ENCODE measurements at places on chromosomes 6 and 20.
A peak's percentile ranks its signal among the peaks of the same experiment; 100 is the strongest.

DNA sequence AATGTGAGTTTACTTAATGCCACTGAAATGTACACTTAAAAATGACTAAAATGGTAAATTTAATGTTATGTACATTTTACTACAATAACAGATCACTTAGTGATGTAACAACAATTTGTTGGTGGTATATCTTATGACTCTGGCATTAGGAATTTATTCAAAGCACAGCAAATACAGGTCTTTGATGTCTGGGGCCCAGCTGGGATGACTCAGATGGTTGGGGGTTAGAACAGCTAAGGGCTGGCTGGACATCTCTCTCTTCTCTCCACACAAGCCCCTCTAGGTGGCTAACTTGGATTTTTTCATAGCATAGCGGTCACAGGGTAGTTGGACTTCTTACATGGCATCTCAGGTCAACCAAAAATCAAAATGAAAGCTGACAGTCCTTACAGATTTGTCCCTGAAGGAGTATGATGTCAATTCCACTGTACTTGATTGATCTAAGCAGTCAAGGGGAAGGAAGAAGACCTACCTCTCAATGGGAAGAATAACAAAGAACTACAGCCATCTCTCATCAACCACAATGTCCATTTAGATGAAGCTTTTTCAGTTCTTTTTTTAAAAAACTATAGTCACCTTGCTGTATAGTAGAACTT lies 37.5 kb upstream of the LCA5 start:
- no peak for DNase-seq

GRCh38 chr20:23251779-23252178 lies 98.8 kb upstream of the NXT1 start:
- DNase-seq = no peak

- no peak for DNase-seq
These were observed 26.3 kb upstream of the EPM2A start for GRCh38 chr6:145761584-145761983.

DNA sequence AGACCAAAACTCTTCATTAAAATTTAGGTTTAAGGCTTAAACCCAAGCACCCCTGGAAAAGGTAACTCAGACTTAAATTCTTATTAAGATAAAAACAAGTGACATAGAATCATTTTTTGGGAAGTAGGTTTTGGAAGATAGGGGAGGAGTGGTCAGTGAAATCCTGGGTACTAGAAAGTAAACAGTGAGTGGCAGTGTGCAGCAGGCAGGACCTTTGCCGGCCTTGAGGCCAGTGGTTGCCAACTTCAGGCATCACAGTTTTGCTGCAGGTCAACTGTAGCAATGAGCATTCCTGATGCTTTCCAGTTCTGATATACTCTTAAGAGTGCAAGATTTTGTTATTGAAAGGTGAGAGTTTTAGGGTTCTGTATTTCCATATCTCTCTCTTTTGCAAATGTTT lies 69.3 kb upstream of the SUPT3H start:
- DNase-seq = no peak

- DNase-seq = no peak
These were observed 83.5 kb downstream of the TRERF1 start for GRCh38 chr6:42368181-42368580.

DNA sequence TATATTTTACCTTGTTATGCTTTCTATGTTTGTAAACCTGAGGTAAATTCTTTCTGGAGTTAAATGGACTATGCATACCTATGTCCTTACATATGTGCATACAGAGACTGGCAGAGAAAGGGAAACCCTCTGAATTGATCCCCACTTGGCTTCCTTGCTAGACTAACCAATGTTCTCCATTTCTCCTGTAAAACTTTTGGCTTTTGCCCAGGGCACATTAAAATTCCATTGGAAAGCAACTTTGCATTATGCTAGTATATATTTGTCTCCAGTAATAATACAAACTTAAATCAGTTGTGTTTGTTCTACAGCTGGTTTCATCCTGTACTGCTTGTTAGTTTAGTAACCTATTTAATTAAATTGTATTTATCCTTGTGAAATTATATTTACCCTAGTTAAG lies 646.0 kb upstream of the MARCKS start:
- no peak for DNase-seq

DNA sequence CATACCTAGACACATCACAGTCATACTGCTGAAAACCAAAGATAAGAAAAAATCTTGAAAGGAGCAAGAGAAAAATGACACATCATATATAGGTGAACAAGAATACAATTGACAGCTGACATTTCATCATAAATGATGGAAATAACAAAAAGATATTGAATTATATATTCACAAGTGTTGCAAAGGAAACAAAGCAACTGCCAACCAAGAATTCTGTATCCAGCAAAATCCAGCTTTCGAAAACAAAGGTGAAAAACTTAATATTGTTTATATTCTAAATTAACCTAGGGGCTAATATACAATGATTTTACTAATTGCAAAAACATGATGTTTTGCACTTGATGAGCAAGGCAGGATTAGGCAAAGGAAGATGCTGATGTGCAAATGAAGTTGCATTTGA lies 84.3 kb downstream of the MOXD1 start:
- no peak for DNase-seq

- DNase-seq = no peak
These were observed 40.4 kb upstream of the MCUR1 start for GRCh38 chr6:13854716-13855250.

DNA sequence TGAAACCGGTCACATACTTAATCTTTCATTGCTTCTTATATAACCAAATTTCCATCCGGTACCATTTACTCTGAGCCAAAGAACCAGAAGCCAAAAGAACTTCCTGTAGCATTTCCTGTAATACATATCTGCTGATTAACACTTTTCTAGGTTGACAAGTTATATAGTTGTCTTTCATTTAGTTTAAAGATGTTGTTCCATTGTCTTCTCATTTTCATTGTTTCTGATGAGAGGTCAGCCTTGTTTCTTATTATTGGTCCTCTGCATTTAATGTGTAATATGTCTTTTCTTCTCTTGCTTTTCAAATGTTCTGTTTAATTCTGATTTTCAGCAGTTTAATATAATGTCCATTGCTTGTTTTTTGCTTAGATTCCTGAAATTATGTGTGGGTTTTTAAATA lies 214.5 kb upstream of the CCN2 start:
- no peak for DNase-seq

DNA sequence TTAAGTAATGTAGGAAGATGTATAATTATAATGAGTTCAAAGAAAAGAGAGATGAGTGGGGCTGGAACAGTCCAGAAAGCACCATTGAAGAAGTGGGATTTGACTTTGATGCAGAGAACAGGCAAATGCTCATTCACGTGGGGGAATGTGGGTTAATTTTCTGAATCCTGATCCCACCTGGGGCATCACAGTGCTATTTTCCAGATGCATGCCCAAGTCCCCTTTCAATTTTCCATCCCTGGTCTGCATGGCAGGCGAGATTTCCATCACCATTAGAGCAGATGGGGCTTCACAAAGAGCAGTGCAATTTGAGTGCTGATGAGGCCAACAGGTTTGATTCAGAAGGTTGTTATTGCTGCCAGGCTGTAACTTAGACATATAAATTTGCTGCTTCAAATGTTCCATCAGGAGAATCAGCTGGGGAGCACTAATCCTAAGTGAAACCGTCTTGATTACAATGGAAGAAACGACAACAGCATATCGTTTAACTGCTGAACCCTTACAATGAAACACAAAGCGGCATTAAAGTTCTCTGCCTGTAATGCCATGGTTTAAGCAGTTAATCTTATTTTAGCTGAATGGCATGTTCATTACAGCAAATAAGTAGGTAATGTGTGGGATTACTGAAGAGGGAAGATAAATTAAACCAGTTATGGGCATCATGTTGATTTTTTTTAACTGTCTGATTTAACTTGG lies 45.2 kb downstream of the OSTM1 start:
- DNase-seq = no peak

GRCh38 chr6:155791186-155791585 lies 335.5 kb upstream of the NOX3 start:
- no peak for DNase-seq

DNA sequence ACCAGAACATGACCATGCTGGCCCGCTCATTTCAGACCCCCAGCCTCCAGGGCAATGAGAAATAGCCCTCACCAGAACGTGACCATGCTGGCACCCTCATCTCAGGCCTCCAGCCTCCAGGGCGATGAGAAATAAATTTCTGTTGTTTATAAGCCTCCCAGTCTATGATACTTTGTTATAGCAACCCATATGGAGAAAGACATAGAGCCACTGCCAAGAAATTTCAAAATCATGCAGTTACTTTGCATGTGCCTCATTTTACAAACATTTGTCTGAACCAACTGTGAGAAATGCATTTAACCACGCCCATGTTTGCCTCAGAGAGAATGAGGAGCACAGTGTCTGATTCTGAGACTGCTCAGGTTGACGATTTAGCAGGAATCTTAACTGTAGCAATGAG lies 15.5 kb downstream of the CYP39A1 start:
- DNase-seq = no peak

DNA sequence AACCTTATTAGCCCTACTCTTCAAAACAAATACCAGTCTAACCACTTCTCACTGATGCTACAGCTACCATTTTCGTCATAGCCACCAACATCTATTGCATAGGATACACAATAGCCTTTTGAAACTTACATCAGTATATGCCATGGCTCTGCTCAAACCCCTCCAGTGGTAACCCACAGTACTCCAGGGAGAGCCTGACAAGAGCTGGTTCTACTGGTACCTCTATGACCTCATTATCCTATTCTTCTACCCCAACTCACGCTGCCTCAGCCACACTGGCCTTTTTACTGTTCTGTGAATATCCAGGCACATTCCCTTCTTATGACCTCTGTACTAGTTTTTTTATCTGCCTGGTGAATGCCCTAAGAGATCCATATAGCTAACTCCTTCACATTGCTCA lies 157.6 kb downstream of the ARHGAP18 start:
- DNase-seq = no peak

- no peak for DNase-seq
These were observed 45.3 kb downstream of the JARID2 start for GRCh38 chr6:15290962-15291704.

DNA sequence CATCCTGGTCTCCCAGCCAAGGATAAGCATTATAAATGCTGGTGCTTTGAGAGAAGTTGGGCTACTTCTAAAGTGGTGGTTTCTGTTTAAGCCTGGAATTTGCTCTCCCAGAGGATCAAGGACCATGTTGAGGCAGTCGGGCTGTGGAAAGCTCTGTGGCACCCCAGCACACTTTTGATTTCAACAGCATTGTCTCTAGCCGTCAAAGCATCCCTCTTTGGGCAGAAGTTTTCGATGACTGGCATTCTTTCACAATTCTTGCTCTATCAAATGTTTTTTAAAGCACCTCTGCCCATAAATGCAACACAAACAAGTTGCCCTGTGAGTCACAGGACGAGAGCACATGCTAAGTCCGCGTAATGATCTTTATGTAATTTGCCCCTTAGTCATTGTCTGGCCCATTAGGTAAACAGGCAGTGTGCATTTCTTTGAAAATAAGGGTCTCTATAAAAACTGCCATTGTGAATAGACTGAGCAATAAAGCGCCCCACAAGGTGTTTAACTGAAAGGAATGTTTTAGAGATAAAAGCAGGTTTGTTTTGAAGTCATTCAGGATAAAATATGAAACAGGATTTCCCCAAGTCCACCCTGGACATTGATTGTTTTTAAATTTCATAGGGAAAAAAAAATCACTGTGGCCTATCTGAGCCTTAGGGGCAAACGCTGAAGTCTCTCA lies 44.7 kb upstream of the FOXQ1 start:
- DNase-seq = no peak

- no peak for DNase-seq
These were observed 434.3 kb upstream of the IMPG1 start for GRCh38 chr6:76506808-76507207.

DNA sequence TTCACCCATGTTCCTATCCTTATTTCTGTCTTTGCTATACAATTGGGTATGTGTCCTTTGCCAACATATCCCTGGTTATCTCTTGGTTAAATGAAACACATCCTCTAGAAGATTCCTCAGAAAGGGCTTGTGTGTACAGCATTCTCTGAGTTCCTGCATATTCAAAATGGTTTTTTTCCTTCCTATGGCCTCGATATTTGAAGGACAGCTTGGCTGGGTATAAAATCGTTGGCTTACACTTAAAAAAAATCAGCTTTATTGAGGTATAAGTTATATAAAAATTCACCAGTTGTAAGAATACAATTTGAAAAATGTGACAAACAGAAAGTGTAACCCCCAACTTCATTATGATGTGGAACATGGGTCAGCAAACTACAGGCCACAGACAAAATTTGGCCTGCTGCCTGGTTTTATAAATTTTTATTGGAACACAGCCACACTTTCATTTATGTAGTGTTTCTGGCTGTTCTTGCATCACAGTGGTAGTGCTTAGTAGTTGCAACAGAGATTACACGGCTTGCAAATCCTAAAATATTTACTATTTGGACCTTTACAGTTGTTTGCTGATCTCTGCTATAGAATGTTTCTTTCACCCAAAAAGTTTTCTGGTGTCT lies 16.7 kb downstream of the PCMT1 start:
- no peak for DNase-seq

- DNase-seq = no peak
These were observed 248.8 kb downstream of the CDH4 start for GRCh38 chr20:61500791-61501321.

GRCh38 chr6:28906669-28907068 lies 17.1 kb downstream of the TRIM27 start:
- no peak for DNase-seq

GRCh38 chr6:42249279-42249678 lies 31.6 kb upstream of the MRPS10 start:
- DNase-seq = peak; percentile 91

DNA sequence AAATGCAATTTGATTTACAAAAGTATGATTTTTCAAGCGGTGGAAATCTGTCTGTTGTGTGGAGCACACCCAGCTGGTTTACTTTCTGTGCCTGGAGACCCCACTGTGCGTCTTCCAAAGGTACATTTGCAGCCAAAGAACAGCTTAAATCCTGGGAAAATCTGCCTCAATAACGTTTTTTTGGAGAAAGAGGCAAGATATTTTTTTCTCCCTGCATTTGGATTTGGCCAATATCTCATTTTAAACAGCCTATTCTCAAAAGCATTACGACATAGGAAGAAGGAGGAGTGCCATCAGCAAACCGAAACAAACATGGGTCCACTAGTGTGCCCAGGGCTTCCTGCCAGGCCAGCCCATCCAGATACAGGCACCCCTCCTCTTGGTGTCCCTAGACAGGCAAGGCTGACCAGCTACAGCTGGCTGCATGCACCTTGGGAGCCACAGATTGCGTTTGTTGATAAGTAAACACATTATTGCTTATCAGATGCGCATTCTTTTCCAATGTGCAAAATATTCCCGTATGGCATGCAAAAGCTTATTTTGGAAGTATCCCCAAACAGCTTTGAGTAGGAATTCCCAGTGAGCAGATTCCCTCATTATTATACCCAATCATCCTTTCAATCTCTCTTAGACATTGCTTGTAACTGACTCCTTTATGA lies 184.5 kb upstream of the MARCKS start:
- DNase-seq = peak; percentile 23

Data from NCI-H446 (cell line).